Liver (tissue), 10 donors: ENCODE measurements at places on chromosomes 13 and 19.

- DNase-seq = peak; percentile 68
Measured at GRCh38 chr19:8423817-8424223, 10.7 kb downstream of the MARCHF2 start.

- DNase-seq = no peak
Measured at GRCh38 chr19:1938071-1938470, 2.9 kb upstream of the CSNK1G2 start.

- no peak for DNase-seq
Measured at GRCh38 chr13:101499406-101499805, 46.9 kb downstream of the ITGBL1 start.

GRCh38 chr13:45921162-45921736, 69.7 kb upstream of the SIAH3 start:
- no peak for DNase-seq

GRCh38 chr13:44273216-44273615, 100.4 kb upstream of the SERP2 start:
- DNase-seq = no peak

DNA sequence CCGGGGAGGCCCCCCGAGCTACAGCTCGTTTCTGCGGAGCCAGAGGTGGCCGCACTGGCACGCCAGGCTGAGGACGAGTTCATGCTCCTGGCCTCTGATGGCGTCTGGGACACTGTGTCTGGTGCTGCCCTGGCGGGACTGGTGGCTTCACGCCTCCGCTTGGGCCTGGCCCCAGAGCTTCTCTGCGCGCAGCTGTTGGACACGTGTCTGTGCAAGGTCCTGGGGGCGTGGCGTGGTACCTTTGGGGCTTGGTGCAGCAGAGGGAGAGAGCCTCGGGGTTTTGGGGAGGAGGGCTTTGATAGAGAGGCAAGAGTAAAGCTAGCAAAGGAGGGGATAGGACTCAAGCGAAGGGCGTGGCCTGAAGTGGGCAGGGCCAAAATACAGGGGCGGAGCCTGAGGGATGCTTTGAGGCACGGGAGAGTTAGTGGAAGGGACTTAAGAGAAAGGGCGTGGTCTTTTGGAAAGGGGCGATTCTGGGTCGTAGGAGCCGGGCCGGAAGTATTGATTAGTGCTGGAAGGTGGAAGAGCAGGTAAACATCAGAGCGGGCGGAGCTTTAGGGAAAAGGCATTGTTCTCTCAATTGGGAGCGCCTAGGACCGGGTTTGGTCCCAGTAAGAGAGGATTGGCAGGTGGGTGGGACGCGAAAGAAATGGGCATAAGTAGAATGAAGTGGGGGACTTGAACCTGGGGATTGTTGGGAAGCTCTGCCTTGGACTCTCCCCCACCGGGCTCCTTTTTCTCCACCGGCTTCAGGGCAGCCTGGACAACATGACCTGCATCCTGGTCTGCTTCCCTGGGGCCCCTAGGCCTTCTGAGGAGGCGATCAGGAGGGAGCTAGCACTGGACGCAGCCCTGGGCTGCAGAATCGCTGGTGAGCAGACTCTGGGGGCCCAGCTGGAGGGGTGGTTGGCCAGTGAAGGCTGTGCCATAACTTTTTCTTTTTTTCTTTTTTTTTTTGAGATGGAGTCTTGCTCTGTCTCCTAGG, 1.2 kb downstream of the PPM1N start:
- DNase-seq = no peak

DNA sequence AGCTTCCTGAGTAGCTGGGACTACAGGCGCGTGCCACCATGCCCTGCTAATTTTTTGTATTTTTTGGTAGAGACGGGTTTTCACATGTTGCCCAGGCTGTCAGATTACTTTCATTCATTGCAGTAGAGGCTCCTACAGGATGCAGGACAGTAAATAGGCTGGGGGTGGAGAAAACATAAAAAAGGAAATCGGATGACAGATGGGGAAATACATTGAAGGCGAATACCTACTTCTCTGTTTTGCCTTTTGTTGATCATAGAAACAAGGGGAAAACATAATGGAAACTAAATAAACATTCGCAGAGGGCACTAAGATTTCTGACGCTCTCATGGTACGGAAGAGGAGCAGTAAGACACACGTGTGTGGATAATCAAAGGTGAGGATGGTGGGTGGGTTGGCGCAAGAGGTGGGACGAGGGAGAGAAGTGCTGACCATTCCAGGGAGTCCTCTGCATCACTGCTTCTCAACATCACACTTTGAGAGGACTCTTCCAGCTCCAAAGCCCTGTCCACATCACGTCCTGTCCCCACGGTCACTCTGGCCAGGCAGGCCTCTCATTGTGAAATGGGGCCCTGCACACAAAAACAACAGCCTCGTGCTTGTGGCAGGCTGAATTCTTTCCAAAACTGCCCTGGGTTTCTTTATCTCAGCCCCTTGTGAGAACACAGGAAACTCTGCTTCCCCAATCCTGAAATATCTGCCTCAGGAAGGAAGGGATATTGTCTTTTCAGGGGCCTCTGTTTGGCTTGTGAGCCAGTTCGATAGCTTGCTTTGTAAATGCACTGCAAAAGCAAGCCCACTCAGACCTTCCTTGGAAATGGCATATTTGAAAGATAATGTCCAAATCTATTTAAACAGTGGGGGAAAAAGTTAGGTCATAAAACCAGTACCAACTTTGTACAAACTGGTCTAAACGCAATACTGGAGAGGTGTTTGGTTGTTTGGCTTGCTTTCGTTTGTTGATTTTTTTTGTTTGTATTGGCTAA, 188.5 kb downstream of the FOXO1 start:
- no peak for DNase-seq

DNA sequence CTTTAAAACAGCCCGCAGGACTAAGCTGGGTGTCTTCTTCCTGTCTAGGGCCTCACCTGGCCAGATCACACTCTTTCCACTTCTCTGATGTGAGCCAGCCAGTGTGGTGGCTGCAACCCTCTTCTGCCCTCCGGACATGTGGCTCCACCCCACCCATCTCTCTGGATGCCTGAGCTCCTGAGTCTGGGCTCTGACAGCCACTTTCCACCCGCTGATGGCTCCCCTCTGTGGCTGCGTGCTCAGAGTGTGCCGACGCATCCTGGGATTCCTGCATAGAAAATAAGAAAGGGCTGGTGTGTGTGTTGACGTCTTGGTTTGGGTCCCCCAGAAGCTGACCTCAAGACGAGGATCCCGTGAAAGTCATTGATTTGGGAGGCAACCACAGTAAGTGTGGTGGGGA, 181.6 kb downstream of the URI1 start:
- no peak for DNase-seq

GRCh38 chr19:41869374-41869955, 7.6 kb upstream of the CD79A start:
- DNase-seq = no peak

- no peak for DNase-seq
Measured at GRCh38 chr19:51137792-51138425, 4.2 kb upstream of the SIGLEC7 start.

DNA sequence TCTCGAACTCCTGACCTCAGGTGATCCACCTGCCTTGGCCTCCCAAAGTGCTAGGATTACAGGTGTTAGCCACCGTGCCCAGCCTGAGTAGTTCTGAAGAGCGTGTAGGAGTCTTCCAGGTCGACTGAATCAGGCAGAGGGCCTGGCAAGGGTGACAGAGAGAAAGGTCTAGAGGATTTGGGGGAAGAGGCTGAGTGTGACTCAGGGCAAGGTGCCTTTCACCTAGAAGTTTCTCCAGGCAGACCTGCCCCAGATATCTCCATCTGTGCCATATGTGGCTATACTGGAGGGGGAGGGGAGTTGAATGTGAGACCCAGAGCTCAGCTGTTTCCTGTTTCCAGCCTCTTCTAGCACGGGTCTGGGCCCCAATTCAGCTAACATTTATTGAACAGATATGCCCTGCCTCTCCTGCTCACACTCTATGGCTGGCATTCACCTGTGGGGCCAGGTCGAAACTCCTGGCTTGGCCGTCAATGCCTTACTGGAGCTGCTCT, 1.3 kb downstream of the CCDC159 start:
- DNase-seq = no peak

- no peak for DNase-seq
Measured at GRCh38 chr19:39167461-39168257, 29.1 kb upstream of the NCCRP1 start.

DNA sequence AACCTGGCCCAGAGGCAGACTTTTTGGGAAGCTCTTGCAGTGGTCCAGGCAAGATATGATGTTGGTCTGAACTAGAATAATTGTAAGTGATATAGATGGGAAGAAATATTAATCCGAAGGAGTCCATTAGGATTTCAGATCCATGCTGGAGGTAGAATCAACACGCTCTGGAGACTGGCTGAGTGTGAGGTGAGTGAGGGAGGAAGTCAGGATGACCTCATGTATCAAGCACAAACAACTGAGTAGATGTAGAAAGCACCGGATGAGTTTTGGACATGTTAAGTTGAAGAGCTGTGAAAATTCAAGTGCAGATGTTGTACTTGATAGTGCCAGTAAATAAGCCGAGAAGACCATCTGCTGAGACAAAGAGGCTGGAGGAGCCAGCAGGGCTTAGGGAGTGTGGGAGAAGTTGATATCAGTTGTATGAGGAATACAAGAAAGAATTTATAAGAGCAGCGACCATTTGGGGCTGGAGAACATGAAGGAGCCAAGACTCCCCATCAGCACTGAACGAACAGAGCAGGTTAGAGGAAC, 5.3 kb upstream of the CNMD start:
- no peak for DNase-seq

GRCh38 chr13:36717966-36718545, 44.2 kb downstream of the SERTM1 start:
- DNase-seq = no peak

DNA sequence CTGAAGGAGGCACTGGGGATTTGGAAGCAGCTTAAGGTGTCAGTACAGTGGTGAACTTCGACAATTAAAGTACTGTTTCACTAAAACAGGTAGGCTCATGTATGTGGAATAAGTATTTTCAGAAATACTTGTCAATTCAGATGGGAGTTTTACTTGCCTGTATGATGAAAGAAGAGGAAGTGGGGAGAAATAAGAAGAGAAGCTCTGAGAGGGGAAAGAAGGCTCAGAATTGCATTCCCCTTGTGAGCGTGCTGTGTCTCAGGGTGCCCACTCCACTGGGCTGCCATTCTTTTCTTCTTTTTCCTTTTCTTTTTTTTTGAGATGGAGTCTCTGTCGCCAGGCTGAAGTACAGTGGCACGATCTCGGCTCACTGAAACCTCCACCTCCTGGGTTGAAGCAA, 38.6 kb upstream of the RNF17 start:
- DNase-seq = no peak

DNA sequence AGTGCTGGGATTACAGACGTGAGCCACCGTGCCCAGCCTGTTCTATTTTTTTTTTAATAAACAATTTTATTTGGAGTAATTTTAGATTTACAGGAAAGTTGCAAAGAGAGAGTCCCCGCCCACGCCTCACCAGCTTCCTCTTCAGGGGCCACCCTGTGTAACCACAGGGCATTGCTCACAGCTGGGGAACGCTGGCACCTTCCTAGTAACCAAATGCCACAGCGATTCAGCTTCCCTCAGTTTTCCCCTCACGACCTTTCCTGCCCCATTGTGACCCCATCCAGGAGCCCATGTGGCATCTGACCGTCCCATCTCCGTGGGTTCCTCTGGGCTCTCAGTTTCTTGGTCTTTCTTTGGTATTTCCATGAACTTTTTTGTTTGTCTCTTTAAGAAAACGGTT, 83.9 kb downstream of the GNG7 start:
- no peak for DNase-seq

- no peak for DNase-seq
Measured at GRCh38 chr13:41699759-41700158, 242.4 kb downstream of the RGCC start.

DNA sequence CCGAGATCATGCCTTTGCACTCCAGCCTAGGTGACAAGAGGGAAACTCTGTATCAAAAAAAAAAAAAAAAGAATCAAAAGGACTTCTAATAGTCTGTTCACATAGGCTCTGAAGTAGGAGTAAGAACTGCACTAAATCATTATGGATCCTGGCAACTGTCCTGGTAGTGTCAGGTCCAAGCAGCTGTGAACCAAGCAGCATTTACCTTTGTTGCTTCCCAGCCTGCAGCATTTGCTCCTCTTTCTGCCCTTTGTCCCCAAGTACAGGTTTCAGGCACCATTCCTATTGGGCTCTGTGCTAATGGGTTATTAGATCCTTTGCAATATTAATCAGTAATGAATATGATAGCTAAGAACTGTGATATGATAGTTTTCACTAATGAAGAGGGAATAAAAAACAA, 77.4 kb upstream of the NBEA start:
- DNase-seq = no peak

GRCh38 chr19:468587-469256, 7.9 kb upstream of the SHC2 start:
- no peak for DNase-seq
